ENCODE measurements at places on chromosomes 2 and 18.

GRCh38 chr2:172402198-172402597 lies 25.2 kb upstream of the ITGA6 start:
- DNase-seq: no peak

DNA sequence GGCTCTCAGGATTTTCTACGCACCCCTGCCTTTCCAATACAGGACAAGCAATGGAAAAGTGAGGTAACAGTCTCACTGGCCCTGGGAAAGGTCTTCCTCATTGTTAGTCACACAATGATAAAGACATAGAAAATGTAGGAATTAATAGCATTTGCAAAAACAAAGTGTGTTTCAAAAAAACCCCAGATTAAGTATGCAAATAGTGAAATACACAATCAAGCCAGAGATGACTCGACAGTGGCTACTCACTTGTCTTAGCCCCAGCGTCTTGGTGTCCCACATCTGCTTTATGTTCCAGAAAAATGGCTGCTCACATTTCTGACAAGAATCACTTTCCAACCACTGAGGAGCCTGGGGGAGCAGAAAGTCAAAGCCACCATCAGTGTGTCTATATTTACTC lies 47.0 kb upstream of the AP1S3 start:
- DNase-seq: no peak

DNA sequence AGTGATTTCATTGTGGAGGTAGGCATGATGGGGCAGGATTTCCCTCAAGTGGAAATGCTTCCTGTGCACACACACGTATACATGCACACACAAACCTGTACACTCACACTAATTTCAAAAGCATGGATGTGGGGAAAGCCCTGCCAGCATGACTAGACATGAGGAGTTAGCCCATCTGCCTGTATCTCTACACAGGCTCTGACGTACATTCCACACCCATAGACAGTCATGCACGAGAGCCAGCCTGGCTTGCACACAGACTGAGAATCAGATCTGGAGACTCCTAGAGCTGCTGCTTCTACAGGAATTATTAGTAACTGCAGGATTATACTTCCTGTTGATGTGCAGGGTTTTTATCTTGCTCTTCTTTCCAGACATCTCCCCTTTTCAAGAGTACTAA lies 27.3 kb upstream of the NFU1 start:
- no peak for DNase-seq

DNA sequence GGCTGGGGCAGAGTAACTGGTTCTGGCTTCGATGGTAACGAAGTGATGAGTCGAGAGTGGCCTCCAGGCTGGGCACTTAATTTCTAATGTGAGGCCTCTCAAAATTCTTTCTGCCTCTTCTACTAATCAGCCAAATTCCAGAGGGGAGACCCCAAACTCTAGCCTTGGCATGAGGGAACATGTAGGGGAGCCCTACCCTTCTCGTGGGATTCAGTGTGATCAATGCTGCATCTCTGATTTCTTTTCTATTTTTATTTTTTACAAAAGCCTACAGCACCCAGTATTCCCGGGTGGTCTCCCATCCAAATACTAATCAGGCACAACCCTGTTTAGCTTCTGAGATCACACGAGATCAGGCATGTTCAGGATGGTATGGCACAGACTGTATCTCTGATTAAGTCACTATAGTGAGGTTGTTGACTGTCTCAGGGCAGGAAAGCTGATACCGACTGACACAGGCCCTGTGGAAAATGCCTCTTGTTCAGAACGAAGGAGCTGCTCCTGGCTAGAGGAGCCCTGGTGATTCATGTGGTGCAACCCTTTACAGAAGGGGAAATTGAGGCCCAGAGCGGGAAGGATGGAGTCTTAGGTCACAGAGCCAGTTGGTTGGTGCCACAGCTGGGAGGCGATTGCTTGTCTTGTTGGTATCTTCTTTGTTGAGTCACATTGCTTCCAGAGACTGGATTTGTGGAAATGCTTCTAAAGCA lies 126.3 kb upstream of the HS6ST1 start:
- DNase-seq: no peak

GRCh38 chr2:152042636-152043615 lies 55.9 kb downstream of the CACNB4 start:
- no peak for DNase-seq

DNA sequence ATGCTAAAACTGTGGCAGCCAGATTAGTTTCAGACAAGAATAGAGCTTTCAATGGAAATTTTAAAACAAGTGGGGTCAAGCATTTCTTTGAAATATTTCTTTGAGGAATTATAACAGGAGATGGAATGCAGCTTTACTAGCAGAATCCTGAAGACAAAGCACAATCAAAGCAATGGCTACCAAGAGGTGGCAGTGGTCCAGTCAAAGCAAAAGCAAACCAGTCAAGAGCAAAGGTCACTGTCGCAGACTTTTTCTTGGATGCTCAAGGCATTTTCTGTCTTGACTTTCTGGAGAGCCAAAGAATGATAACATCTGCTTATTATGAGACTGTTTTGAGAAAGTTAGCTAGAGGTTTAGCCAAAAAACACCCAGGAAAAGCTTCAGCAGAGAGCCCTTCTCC lies 351.2 kb upstream of the DLGAP1 start:
- no peak for DNase-seq

DNA sequence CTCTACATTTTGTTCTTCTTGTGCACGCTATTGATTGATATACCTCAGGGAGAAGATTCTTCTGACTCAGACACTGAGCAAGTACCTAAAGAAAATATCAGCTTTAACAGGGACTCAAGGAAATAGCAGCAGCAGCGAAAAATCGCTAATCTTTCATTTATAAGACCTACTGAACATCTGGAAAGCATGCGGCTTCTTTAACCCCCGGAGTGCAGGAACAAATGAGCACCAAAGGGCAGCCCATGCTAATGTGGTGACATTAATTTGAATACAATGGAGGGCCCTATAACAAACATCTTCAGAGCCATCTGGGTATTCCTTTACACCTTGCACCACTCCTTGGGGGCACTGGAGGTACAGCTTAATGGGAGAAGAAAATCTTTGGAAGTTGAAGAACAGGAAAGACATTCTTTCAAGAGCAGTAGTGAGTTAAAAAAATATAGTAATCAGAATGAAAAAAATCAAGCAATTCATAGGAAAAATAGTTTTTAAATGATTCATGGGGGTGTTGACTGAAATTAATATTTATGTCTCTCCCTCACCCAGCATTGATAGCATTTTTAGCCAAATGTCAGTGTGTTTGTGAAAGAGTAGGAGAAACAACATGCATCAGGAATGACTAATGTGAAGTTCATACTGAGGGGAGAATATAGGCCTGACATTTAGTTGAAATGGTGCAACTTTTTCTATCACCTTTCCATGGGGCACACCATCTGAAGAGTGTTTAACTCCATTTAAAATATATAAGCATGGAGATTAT lies 281.7 kb downstream of the HRH4 start:
- DNase-seq: no peak

- DNase-seq: no peak
Measured at GRCh38 chr2:105919826-105920225, 175.1 kb downstream of the NCK2 start.

GRCh38 chr18:50104421-50104820 lies 90.5 kb downstream of the MYO5B start:
- no peak for DNase-seq

- no peak for DNase-seq
Measured at GRCh38 chr2:233439191-233439590, 84.9 kb downstream of the DGKD start.

- DNase-seq: no peak
Measured at GRCh38 chr18:59268721-59269562, 4.3 kb downstream of the RAX start.

DNA sequence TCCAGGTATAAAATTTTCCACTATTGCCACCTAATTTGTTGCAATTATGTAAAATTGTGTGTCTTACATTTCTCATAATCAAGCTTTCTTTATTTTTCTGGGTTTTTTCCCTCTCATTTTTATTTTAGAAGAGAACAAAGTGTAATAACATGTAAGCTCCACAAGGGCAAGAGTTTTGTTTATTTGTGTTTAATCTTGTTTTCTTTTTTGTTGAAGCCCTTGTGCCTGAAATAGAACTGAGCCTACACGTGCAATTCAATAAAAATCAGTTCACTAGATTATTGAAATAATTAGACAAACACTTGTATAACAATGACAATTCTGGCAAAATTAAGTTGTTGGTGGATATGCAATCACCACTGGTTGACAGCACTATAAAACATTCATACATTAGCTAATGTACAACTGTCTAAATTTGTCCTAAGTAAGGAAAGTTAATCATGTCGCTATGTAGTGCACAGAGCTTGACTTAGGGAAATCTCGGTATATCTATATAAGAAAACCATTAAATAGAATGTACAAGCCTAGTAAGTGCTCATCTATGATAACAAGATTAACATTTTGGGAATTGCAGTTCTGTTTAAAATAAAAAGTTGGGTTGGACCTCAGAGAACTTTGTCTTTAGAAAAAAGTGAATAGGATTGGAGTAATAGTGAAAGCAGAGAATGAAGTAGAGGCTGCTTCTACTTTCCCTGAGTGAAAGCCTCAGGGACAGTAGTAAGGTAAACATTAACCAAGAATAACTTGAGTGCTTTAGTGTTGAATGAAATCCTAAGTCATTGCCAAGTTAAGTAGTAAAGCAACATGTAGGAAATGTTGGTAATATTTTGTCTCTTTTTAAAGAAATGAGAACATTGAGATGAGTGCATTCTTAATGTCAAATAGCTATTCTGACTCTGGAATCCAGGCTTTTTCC lies 37.4 kb upstream of the NOL4 start:
- DNase-seq: no peak

GRCh38 chr2:1136067-1136466 lies 185.4 kb downstream of the SNTG2 start:
- DNase-seq: no peak

DNA sequence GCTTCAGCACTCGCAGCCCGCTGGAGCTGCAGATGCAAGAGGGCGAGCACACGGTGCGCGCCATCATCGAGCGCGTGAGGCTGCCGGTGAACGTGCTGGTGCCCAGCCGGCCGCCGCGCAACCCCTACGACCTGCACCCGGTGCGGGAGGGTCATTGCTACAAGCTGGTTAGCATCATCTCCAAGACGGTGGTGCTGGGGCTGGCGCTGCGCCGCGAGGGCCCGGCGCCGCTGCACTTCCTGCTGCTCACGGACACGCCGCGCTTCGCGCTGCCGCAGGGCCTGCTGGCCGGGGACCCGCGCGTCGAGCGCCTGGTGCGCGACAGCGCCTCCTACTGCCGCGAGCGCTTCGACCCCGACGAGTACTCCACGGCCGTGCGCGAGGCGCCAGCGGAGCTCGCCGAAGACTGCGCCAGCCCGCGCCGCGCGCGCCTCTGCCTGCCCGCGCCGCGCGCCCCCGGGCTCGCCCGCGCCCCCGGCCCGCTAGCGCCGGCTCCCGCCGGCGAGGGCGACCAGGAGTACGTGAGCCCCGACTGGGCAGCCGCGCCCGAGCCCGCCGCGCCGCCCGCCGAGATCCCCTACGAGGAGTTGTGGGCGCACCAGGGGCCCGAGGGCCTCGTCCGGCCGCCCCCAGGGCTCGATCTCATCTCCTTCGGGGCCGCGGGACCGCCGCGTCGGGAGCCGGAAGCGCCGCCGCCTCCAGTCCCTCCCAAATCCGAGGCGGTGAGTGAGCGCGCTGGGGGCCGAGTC lies 11.8 kb downstream of the GAREM2 start:
- DNase-seq: peak; percentile 48

- no peak for DNase-seq
Measured at GRCh38 chr18:49617329-49617695, 55.5 kb downstream of the LIPG start.

DNA sequence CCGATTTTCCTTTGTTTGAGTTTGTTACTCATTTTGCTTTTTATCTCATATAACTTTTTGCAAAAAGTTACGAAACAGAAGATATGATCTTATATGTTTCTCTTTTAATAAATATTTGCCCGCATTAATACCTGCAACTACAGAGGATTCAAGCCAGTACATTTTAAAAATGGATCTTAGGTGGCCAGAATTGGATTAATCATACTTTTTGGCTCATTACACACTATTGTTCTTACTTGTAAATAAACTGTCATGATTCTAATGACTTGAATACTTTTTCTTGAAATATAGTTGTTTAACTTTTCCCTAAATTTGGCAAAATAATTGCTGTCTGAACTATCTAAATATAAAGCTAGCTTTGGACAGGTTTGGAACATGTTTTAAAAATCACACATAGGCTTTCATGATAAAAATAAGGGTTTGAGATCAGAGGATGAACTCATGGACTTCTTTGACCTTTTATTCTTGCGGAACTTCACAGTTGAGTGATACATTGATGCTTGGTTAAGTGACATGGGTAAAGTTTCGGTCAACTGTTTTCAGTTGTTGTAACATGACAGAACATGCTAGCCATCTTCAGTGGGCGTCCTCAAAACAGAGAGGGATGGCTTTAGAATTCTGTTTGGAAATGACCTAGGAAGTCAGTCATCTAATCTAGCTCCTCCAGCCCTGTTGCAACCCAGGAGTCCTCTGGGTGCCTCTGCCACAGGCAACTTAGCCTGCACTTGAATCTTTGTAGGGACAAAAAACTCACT lies 44.5 kb downstream of the LTBP1 start:
- DNase-seq: no peak

DNA sequence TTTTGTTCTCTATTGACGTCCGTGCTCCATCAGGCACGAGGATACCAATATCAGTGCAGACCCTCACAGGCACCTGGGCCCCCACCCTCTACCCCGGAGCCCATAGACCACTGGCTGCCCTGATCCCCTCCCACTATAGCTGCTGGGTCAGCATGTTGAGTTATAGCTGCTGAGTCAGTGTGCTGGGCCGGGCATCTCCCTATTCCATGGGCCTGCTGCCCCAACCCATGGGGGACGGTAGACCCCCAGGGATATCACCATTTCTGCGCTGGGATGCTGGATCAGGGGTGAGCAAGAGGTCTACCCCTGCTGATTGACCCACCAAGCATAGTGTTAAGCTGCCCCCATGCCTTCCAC lies 100.1 kb upstream of the ST3GAL5 start:
- DNase-seq: no peak

- no peak for DNase-seq
Measured at GRCh38 chr2:36449943-36450392, 94.4 kb downstream of the CRIM1 start.

DNA sequence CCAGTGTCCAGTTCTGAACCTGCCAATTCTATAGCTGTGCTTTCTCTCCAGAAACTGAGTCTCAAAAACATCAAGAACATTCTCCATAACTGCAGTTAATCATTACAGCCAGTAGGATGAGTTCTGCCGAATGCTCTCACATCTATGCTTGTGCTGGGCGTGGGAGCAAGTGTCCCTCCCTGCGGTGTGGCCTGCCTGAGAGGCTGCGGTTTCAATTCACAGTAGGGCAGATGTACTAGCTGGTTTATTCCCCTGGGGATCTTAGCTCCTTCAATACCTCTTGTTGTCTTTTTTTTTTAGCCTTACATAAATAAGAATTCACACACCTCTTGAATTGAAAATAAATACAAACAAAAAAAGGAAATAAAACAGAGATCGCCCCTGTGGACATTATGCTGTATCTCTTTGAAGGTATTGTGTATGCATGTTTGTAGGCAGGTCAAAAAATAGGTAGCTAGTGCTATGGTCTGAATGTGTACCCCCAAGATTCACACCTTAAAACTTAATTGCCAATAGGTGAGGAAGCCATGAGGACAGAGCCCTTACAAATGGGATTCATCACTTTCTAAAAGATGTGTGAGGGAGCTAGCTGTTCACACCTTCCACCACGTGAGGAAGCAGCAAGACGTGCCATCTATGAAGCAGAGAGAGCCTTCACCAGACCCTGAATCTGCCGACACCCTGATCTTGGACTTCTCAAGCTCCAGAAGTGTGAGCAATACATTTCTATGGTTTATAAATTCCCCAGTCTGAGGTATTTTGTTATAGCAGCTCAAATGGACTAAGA lies 74.3 kb downstream of the BCL2L11 start:
- DNase-seq: no peak

GRCh38 chr2:165857876-165858275 lies 63.8 kb upstream of the GALNT3 start:
- no peak for DNase-seq

Measured in KG1 (cell line).